ENCODE measurements at places on chromosomes 2 and 18.

DNA sequence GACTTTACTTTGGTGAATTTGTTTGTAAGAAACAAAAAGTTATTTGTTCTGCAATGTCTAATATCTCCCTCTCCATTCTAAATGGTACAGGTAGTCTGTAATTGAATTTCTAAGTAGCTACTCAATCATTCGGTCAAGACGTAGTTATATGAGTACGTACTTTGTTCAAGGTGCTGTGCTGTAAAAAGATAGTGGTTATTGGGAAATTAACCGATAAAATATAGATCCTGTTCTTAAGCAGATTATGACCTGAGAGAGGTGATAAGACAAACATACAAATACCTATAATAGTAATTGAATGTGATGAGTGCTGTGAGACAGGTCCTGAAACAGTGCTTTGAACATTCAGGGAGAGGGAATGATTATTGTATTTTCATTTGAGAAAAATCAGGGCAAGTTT is 7.1 kb downstream of the NCOA1 start:
- DNase-seq: no peak

GRCh38 chr18:62521593-62521992 is 1.2 kb upstream of the ZCCHC2 start:
- no peak for DNase-seq

DNA sequence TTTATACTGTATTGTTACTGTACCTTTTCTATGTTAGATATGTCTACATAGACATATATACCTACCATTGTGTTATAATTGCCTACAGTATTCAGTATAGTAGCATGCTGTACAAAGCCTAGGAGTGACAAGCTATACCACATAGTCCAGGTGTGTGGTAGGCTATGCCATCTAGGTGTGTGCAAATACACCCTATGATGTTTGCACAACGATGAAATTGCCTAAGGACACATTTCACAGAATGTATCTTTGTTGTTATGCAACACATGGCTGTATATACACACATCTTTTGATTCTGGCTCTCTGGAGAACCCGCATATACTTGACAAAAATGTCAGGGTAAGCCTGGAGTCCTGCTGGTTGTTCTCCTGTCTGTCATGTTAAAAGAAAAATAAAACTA is 85.1 kb downstream of the BCL2L11 start:
- no peak for DNase-seq

GRCh38 chr2:134555411-134555810 is 163.4 kb downstream of the TMEM163 start:
- DNase-seq: no peak

DNA sequence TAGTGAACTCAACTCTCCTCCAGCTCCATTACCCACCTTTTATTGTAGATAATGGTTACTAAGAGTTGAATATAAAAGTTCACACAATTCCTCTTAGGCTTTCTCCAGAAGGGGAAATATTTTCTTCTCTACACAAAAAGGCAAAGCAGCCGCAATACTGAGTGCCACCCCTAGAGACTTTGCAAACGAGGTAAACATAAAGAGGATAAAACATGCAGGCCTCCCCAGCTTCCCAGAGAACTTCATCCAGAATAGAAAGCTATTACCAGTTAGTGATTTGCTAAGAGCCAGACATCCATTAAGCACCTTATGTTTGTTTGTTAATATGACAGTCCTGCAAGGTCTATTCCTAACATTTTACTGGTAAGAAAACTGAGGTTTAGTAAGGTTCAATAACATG is 17.4 kb downstream of the ZNF521 start:
- no peak for DNase-seq

- DNase-seq: no peak
These were observed 70.3 kb downstream of the HAUS1 start for GRCh38 chr18:46174342-46175041.

- no peak for DNase-seq
These were observed 102.1 kb downstream of the MEIS1 start for GRCh38 chr2:66536997-66537396.

DNA sequence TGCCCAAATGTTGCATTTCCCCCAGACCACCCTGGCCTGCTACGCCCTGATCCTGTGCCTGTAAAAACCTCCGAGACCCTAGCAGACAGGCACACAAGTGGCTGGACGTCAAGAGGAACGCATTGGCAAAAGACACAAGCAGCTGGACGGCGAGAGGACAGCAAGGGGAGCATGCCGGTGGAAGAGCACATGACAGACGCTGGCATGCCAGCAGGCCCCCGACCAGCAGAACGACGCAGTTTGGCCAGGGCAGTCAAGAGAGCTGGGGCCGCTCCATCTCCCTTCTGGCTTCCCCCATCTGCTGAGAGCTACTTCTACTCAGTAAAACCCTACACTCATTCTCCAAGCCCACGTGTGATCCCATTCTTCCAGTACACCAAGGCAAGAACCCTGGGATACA is 42.1 kb downstream of the SAP130 start:
- DNase-seq: no peak

DNA sequence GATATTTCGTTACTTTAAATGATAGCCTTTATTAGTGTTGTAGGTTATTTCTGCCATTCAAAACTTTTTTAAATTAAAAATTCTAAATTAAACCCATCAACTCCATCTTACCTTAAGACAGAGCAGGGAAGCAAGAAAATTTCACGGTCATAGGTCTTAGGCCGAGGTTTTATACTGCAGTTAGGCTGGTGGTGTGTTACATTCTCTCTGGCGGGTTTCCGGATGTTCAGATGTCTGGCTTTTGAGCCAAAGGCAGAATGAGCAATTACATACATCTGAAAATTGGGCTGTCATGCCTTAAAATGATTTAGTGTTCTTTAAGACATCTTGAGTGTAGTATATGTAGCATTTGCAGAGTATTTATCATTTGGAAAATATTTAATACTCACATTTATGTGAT is 27.9 kb downstream of the GLS start:
- no peak for DNase-seq

DNA sequence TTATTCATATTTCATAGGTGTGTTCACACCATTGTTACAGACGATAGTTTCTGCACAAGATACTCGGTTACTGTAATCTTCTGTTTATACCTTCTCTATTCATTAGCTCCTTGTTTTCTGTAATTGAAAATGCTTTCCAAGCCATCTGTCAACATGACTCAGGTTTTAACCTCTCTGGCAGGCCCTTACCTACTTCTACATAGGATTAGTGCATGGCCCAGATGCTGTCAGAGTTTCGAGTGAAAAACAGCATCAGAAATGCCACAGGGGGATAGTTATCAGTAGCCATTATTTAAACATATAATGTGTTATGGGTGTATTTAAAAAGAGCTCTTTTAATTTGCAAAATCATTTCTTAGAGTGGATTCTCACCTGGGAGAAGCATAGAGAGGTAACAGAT is 596.4 kb downstream of the FBXO15 start:
- peak; percentile 82 for DNase-seq

- DNase-seq: no peak
These were observed 8.8 kb downstream of the COL4A4 start for GRCh38 chr2:227154986-227155774.

DNA sequence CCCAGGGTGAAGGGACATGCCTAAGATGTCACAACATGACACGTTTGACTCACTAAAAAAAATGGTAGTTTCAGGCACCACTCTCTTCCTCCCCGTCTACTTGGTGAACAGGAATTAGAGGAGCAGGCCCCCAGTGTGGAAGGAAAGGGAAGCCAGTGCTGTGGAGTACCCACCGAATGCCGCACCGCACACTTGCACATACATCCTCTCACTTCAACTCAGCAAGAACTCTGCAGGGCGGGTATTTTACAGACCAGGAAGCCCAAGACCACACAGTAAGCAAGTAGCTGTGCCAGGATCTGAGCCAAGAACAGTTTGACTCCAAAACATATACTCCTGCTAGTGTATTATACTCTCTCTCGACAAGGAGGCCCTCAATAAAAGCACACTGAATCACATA is 69.8 kb downstream of the BCL2 start:
- DNase-seq: no peak

DNA sequence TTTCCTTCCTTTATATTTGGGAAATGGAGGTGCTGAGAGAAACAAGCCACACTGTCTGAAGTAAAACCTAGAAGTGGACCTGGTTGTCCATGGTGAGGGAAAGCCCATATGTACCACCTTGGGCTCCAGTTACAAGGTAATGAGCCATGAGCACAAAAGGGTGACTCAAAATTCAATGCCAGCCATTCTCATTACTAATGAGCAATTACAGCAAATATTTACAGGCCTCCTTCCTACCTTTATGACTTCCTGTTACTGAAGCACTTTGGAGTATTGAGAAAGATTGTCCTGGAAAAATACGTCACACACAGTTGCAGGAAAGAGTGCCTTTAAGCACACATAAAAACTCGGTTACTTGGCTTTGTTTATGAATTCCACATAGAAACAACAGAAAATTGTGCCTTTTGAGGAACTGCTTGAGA is 9.1 kb downstream of the EPAS1 start:
- no peak for DNase-seq

DNA sequence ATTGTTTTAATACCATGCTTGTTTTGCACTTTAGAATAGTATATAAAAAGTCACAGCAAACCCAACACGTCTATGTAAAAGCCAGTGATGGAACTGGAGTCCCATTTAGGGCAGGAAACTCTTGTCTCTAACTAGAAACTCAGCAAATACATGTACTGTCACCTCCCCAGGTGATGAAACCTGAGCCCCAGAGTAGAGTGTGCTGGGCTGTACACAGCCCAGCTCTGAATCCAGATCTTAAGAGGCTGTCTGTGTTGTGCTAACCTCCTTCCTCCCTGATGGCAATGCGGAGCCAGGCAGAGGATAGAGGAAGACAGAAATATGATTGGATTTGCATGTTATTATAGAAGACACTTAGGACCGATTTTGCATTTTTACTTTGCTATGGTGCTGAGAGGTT is 317.5 kb upstream of the TRIB2 start:
- no peak for DNase-seq

DNA sequence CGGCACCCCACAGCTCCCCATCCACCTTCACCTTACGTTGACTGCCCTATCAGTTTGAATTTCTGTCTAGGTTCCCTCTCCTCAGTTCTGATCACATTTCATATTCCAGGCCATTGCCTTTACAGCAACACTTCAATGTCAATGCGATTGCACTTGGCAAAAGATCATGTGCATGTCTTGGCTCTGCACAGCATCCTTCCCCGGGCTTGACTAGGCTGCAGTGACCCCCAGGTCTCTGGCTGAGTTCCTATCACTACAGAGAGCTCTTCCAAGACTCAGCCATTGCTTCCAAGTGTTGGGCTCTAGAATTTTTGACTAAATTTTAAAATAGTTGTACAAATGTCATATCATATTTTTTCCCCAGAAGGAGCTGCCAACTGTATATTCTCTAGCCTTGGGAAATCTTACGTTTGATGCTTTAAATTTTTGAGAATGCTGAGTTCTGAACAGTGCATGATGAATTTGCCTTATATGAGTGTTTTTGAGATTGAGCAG is 103.8 kb upstream of the NEDD4L start:
- no peak for DNase-seq

DNA sequence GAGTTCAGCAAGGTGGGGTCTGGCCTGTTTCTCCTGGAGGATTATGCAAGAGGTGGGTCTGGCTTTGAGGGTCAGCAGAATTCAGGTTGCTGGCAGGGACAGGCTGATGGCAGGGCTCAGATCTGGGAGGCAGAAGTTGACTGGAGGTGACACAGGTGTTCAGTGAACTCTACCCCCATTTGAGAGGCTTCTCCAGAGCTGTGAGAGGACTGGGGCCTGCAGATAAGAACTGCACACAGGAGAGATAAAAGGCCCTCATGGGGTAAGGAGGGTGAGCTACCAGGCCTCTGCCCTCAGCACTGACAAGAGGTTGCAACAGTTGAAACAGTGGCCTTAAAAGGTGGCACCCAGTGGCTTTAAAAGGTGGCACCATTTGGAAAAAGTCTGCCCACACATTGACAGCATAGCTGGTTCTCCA is 13.1 kb downstream of the MOCOS start:
- DNase-seq: no peak

- DNase-seq: no peak
These were observed 471.2 kb upstream of the HS6ST1 start for GRCh38 chr2:128789776-128790455.

DNA sequence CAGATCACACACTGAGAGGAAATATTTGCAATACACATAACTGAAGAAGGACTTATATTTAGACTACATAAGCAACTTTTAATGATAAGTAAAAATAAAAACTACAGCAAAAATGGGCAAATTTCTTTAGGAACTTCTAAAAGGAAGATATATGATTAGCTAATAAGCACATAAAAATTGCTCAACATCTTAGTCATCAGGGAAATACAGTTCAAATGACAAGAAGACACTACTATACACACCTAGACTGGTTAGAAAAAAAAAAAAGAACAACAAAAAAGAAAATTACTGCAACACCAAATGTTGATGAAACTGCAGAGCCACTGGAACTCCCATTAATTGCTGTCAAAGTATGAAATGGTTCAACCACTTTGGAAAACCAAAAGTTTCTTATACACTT is 1247.5 kb upstream of the ACVR2A start:
- no peak for DNase-seq

GRCh38 chr18:63881851-63882250 is 5.7 kb upstream of the SERPINB2 start:
- DNase-seq: no peak

DNA sequence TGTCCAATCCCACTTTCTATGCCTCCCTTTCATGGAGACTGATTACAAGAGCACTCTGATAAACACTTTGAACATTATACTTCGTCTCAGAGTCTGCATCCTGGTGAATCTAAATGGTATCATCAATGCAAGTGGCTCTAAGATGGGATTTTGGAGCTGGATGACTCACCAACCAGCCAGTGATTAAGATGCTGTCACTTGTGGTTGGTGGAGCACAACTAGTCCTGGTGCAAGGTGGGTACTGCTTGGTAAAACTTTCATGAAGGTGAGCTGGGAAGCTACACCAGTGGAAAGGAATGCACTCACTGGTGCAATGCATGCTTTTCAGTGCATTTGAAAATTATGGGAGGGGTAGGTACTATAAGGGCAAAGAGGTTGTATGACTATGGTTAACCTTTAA is 137.7 kb upstream of the TRIB2 start:
- no peak for DNase-seq

DNA sequence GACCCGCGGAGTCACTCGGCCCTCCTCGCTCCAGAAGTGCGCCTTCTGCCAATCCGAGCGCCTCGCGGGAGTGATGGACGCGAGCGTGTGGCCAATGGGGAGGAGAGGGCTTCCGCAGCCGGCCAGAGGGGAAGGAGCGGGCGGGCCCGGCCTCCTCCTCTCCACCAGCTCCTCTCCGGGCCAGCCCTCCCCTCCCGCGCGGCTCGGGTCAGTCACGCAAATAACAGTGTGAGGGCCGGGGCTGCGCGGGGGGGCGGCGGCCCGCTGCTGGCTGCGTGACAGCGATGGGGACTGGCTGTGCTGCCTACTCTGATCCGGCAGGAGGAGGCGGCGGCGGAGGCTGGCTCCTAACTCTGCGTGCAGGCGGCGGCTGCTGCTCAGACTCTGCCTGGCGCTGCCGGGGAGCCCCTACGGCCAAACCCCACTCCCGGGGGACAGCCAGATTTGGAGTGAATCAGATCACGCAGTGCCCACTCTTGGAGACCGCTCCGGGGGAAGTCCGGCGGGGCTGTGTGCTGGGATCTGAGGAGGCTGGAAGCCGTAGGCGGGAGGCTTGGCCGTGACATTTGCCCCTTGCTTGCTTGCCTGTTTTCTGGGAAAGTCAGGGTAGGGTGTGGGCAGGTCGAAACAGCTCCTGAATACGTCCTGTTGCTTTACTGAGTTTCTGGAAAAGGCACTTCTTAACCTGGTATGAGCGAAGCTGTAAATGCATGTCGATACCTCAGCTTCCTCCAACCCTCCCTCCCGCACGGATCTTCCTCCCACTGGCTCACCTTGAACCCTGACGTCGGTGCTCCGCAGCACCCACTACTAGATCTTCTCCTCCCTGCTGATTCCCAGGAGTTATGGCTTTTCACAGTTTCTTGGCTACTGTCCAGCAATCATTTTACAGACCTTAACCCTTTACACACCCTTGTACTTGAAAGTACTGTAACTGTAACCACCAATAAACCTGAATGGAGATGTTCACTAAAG is 97.9 kb upstream of the SERTAD2 start:
- DNase-seq: peak; percentile 10
